HEK293T (cell line): ENCODE measurements at places on chromosomes 2 and 18.
A peak's percentile ranks its signal among the peaks of the same experiment; 100 is the strongest.

GRCh38 chr2:68566362-68566761 lies 77.0 kb upstream of the PROKR1 start:
- no peak for DNase-seq

- no peak for DNase-seq
Measured at GRCh38 chr2:215755641-215756345, 257.6 kb downstream of the MREG start.

GRCh38 chr18:29712785-29713184 lies 1329.8 kb downstream of the DSC3 start:
- no peak for DNase-seq

- DNase-seq = no peak
Measured at GRCh38 chr18:2967820-2968219, 45.1 kb downstream of the LPIN2 start.

DNA sequence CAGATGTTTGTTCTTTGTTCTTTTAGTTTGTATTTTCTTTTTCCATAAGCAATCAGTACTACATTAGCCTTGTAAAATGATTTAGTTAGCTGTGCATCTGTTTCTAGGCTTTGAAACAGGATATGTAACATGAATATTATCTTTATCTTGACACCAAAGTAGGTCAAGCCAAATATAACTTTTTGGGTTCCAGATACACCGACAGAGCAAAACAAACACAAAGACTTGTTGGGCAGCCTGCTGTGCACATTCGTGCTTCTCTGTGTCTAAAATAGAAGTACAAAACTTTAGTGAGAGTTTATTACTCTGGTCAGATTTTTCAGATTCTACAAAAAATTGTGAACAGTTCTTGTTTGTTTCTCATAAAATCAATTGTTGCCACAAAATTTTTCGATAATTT lies 1059.3 kb upstream of the GYPC start:
- DNase-seq = no peak

- DNase-seq = no peak
Measured at GRCh38 chr2:195482010-195482409, 175.0 kb upstream of the SLC39A10 start.

DNA sequence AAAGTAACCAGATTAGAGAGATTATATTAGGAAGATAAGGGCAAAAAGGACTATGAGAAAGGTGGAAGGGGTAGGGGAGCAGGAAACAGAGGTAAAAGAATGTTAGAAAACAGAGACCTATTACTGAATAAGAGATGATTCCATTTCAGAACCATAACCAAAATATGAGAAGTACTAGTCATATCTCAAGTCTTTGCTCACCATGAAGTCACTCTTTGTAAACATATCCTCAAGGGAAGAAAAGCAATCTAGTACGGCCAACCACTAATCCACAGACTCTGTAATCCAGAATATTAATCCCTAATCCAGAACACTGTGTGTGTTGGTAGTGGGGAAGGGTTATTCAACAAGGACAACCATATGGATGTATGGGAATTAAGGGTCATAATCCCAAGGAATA lies 92.0 kb downstream of the CDCA7 start:
- DNase-seq = no peak

DNA sequence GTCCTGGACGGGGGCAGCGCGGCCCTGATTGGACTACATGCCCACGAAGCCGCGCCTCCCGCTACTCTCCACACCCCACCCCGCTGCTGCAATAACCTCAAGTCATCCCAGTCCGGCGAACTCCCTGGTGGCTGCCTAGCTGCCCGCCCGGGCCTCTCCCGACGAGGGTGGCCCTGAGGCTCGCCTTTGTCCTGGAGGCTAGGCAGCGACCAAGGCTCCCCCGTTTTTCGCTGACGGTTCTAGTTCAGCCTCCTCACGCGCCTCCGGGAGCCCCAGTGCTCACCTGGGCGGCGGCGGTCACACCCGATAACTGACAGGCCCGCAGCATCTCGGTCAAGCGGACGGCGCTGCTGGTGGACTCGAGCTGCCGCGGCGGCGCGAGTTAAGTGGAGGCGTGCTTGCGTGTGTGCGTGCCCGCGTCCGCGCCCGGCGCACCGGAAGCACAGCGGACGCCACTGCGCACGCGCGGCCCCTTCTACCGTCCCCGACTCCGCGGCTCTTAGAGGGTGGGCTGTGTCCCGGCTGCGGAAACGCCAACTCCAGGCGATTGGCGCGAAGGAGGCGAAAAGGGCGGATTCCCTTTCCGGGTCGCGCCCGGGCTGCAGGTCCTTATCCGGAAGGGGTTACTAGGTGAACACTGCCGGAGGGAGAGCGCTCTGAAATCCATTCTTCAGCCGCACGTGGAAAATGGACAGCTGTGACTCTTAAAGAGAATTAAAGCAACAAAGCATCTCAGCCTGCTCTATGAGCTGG lies at the start of gene IMMT:
IMMT (minus strand) TSS at position 408 of the 753 bp plus-strand sequence; CDS start at position 328, 80 bp downstream.
- DNase-seq = peak; percentile 91
